Anterior cingulate cortex (tissue), 58 donors: ENCODE measurements at places on chromosomes 3 and 15.

DNA sequence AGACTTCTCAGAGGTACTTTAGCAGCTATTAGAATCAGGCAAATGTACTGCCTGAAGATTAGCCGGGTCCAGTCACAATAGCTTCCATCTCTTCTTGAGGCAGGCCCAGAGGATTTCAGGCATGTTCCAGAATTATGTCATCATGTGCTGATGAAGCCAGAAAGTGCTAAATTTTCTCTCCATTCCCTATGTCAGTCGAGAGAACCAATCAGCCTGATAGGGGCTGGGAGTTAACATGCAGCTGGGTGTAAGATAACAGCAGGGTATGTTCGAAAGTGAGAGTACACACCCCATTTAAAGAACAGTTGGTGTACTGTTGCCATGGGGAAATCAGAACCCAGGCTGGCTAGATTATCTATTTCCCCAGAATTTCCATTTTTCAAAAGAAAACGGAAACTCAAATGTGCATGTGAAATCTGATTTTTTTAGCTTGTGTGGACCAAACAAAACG is 48.7 kb downstream of the MYH15 start:
- DNase-seq = no peak

GRCh38 chr3:71217640-71218222 is 365.8 kb downstream of the FOXP1 start:
- DNase-seq = no peak

- no peak for DNase-seq
These were observed 189.4 kb downstream of the WNT5A start for GRCh38 chr3:55297706-55298105.

GRCh38 chr3:12705981-12706380 is 42.1 kb upstream of the RAF1 start:
- DNase-seq = no peak

- DNase-seq = no peak
These were observed 736 bp downstream of the IREB2 start for GRCh38 chr15:78438619-78439285.

DNA sequence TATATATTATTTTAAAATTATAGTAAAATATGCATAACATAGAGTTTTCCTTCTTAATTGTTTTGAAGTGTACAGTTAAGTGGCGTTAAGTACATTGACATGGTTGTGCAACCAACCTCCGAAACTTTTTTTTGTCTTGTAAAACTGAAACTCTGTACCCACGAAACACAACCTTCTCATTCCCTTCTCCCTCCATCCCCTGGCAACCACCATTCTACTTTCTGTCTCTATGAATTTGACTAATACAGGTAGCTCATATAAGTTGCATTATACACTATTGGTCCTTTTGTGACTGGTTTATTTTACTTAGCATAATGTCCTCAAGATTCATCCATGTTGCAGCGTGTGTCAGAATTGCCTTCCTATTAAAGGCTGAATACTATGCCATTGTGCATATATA is 179.4 kb downstream of the SATB1 start:
- DNase-seq = no peak

- no peak for DNase-seq
These were observed 249.5 kb downstream of the NAALADL2 start for GRCh38 chr3:175108613-175109151.

- DNase-seq = no peak
These were observed 2.1 kb upstream of the ATP13A4 start for GRCh38 chr3:193556841-193557240.

DNA sequence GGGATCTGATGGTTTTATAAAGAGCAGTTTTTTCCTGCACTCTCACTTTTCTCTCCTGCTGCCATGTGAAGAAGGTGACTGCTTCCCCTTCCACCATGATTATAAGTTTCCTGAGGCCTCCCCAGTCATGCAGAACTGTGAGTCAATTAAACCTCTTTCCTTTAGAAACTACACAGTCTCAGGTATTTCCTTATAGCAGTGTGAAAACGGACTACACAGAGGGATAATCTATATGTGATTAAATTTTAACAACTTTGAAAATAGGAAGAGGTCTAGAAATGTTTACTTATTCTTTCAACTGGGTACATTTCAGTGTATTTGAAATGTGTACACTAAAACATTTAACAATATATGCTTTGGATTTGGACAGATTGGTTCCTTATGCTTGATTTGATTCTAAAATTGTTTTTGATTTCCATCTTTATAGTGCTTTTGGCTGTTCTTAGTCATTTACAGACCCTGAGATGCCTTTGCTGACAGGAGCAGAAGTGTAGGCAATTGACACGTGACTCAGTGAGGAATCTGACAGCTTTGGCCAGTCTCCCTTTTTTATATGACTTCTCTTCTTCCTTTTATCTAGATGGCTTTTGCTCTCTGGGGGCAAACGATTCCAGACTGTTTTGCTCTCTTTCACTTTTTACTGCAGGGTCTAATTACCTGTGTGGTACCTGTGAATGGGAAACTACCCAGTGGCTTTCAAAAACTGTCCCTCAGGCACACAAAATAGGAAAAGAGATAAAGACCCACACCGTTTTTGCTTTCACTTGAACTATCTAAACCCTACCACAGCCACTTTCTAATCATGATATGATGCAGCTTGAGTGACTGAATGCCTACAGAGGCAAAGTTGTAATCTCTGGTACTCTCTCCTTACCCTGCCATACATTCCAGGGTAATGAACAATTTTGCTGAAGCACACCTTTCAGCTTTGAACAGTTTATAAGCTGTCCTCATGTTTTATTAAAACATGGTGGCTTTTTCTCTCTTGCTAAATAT is 422.6 kb downstream of the ROBO1 start:
- no peak for DNase-seq

DNA sequence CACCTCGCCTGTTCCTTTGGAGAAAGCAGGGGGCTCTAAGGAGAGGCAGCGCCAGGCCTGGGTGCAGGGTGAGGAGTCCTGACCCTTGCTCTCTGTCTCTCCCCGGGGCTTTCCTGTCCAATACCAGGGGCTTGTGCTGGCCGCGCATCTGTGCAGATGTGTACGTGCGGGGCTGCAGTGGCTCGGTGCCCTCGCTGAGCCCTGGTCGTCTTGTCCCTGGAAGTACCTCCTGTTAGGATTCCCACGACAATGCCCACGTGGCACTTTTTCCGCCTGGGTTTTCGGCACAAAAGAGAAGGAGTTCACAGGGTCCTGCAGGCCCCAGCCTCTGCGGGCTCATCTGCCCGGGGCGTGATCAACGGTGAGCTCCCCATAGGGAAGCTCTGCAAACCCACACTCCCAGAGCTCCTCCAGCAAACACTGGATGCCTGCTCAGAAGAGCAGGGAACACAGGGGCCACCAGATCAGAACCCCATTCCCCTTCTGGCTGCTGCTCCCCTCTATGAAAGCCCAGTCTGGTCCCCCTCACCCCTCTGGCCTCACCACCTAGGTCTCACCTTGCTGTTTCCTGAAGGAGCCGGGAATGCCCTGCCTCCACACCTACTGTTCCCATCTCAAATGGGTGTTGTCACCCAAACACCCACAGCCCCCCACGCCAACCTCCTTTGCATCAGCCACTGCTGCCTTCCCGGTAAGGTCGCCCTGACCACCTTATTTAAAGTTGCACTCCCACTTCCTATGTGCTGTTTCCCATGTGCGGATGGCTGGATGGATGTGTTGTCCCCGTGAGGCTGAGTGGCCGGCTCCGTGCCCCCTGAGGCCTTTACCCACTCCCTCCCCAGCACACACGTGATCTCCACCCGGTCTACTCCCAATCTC is 62.6 kb upstream of the PRR20G start:
- DNase-seq = no peak

DNA sequence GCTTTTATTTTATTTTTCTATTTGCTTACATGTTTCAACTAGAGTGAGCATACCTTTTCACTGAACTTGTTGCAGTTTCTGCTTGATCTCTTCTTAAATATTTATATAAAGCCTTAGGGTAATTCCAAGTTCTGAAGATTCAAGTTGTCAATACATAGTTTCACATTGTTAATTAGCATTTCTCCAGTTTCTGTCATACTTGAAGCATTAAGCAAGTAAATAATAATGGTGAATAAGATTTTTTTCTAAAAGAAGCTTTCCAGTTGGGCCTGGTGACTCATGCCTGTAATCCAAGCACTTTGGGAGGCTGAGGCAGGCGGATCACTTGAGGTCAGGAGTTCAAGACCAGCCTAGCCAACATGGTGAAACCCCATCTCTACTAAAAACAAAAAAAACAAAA is 53.9 kb downstream of the CALML4 start:
- no peak for DNase-seq

GRCh38 chr3:38148311-38148882 is 9.9 kb downstream of the MYD88 start:
- no peak for DNase-seq

- DNase-seq = no peak
These were observed 53.0 kb downstream of the NR1I2 start for GRCh38 chr3:119834754-119835370.

DNA sequence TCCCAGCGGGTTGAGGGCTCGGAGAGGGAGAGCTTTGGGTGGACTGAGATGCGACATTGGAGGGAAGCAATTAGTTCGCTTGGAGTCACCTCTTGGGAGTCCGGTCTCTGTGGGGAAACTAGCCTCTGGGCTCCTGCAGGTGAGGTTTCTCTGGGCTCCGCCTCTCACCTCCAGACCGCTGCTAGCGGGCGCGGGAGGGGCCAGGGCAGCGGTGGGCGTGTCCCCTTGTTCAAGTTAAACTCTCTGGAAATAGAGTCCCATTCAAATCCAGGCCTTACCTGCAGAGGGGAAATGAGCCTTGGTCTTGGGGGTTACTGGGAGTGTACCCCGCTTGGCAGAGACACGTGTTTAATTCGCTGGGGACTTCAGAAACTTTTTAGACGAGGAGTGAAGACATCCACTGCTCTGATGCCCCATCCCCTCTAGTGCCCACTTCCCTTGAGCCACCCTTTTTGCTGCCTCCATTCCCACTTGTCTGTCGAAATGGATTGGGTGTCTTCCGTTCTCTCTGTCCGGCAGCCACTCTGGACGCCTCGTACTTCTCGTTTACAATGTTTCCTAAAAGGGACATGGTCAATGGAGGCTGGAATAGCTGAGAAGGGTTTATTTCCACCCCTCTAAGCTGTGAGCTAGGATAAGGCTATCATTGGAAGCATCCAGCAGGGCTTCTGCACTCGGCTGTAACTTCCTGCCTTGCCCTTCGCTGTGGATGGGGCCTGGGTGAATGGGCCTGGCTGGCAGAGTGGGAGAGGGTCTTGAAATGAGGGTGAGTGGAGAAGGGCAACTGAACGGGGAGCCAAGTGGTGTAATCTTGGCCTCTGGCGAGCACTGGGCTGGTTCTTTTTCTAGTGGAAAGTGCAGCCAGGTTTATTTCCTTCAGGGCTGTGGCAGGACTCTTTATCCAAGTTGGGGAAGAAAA is 1.1 kb downstream of the MITF start:
- no peak for DNase-seq

- DNase-seq = no peak
These were observed 21.6 kb downstream of the GADL1 start for GRCh38 chr3:30872879-30873278.

DNA sequence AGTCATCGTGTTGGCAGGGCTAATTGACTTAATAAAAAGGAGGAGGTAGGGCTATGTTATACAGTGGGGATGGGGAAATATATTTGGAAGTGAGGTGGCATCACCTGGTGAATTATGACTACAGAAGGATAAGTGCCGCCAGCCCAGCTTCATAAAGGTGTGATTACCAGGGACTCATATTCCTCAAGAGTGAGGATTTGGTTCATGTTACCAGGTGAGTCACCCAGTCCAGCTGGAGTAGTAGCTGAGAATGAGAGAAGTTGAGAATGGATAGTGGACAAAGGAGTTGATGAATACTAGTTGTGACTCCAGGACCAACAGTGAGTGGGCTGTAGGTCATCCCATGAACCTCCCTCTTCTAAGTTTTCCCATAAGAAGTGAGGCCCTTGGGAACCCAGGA is 143.0 kb upstream of the GALNT15 start:
- DNase-seq = no peak

- DNase-seq = no peak
These were observed 53.1 kb downstream of the FAM98B start for GRCh38 chr15:38506997-38507396.

DNA sequence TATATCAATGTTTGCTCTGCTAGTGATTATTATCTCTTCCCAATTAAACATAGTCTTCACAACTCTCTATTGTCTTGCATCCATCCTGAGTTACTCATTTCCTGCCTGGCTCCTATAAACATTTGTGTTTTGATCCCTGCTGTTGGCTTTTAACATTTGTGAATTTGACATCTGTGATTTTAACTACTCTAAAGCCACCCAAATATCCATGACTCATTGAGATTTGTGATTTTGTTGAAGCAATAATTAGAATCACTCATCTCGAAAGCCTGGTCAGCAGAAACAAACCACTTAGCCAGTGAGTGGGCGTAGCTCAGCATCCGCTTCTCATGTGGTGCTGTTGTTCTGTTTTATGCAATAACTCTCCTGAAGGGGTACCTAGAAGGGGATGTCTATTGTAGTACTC is 174.3 kb upstream of the ZBTB20 start:
- DNase-seq = no peak

DNA sequence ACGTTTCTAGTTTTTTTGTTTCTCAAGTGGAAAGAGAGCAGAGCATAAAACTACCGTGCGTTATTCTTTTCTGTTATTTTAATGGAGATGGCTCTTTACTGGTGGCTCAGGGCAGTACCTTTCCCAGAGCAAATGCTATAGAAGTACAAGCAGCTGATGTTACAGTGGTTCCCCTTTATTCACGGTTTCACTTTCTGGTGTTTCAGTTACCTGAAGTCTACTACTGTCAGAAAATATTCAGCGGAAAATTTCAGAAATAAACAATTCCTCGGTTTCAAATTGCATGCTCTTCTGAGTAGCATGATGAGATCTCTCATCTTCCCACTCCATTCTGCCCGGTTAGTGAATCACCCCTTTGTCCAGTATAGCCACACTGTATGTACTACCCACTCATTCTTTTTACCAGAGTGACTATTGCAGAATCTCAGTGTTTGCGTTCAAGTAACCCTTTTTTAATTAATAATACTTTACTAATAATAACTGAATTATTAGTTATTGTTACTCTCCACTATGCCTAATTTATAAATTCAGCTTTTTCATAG is 597.5 kb upstream of the ROBO2 start:
- no peak for DNase-seq

DNA sequence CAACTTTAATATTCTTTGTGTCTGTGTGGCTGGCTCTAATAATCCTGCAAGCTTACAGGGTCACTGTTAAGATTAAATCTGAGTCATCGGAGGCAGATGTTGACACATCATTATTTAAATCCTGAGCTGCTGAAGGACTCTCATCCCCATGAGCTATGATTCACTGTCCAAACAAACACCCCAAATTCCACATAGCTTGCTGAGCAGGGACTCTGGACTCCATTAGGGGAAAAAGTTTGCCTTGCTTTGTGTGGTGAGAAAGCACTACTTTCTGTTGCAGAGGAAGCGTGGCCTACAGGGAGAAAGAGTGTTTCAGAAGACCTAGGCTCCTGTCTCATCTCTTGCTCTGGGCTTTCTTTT is 213.7 kb downstream of the PDCD6IP start:
- no peak for DNase-seq

- no peak for DNase-seq
These were observed 60.6 kb upstream of the GCNT3 start for GRCh38 chr15:59550956-59551355.

DNA sequence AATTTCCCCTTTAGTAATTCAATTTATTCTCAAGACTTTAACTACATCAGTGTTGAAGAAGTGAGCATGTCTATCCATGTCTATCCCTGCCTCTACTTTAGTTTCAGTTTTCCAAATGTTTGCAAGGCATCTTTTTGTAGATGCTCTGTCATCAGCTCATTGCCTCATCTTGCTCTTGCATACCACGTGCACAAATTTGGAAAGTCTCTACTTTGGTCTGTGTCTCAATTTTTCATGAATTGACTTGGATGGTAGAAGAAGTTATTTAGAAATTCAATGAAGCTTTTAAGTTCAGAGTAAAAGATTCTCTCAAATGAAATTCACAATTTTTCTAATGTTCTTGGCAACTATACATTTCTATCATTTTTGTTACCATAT is 55.3 kb downstream of the CLDN1 start:
- DNase-seq = no peak
